Astrocyte (in vitro differentiated cells and primary cell): ENCODE measurements at places on chromosomes 6 and 20. TPM values are rescaled to one million over a fixed set of nuclear protein-coding genes. Genes with fewer than 3 reads are reported as not detected.
A peak's percentile ranks its signal among the peaks of the same experiment; 100 is the strongest.

GRCh38 chr20:58669287-58670006 lies 18.4 kb downstream of the STX16 start:
- H3K27me3 ChIP-seq, result no peaks in the 10 kb centered on the region
- H3K27ac ChIP-seq, result no peak overlapping the region
- H3K36me3 ChIP-seq, result peaks cover 28% of the 10 kb centered on the region
- H3K4me1 ChIP-seq, result no peaks in the 10 kb centered on the region
- no peak for DNase-seq

GRCh38 chr20:19789009-19789408 lies 31.0 kb downstream of the RIN2 start:
- DNase-seq, result no peak
- H3K4me3 ChIP-seq, result no peak overlapping the region
- H3K36me3 ChIP-seq, result no peaks in the 10 kb centered on the region
- H3K4me1 ChIP-seq, result peaks cover 29% of the 10 kb centered on the region
- H3K27me3 ChIP-seq, result no peaks in the 10 kb centered on the region

- no peaks in the 10 kb centered on the region for H3K4me1 ChIP-seq
- no peaks in the 10 kb centered on the region for H3K27me3 ChIP-seq
- H3K4me3 ChIP-seq, result no peak overlapping the region
- H3K36me3 ChIP-seq, result no peaks in the 10 kb centered on the region
- H3K27ac ChIP-seq, result no peak overlapping the region
- peak; percentile 4 for DNase-seq
These were observed 219.8 kb downstream of the TMEM200A start for GRCh38 chr6:130585587-130585986.

- H3K27me3 ChIP-seq, result no peaks in the 10 kb centered on the region
- peak; percentile 81 for DNase-seq
- H3K4me1 ChIP-seq, result no peaks in the 10 kb centered on the region
- no peaks in the 10 kb centered on the region for H3K36me3 ChIP-seq
- H3K27ac ChIP-seq, result no peak overlapping the region
These were observed 167.9 kb downstream of the HAO1 start for GRCh38 chr20:7772371-7772770.

- no peaks in the 10 kb centered on the region for H3K4me1 ChIP-seq
- no peak overlapping the region for H3K27ac ChIP-seq
- no peak for DNase-seq
- no peaks in the 10 kb centered on the region for H3K36me3 ChIP-seq
- H3K27me3 ChIP-seq, result no peaks in the 10 kb centered on the region
These were observed 112.9 kb upstream of the HSF2 start for GRCh38 chr6:122286512-122286911.

DNA sequence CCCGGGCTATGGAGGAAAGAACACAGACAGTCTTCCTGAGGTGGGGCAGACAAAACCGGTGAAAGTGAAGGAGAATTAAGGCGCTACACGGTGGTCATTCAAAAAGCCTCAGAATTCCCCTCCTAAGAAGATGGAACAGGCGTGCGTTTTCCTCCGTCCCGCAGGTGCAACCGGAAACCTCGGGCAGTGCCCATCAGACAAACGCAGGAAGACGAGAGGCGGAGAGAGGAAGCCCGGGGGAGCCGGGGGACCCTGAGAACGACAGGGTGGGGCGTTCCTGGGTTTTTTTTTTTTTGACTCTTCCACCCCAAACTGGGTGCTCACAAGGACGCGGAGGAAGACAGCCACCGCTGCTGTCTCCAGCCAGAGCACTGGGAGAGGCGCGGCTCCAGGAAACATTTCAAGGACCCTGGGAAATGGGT lies 25.4 kb downstream of the TTLL2 start:
- H3K27me3 ChIP-seq, result peaks cover 12% of the 10 kb centered on the region
- H3K4me3 ChIP-seq, result no peak overlapping the region
- H3K27ac ChIP-seq, result no peak overlapping the region
- no peak for DNase-seq

GRCh38 chr6:168090706-168091105 lies 11.7 kb upstream of the FRMD1 start:
- no peak for DNase-seq
- no peak overlapping the region for H3K4me3 ChIP-seq
- no peaks in the 10 kb centered on the region for H3K36me3 ChIP-seq
- no peaks in the 10 kb centered on the region for H3K27me3 ChIP-seq
- H3K27ac ChIP-seq, result no peak overlapping the region
- no peaks in the 10 kb centered on the region for H3K4me1 ChIP-seq

GRCh38 chr20:38143646-38144554 lies 21.2 kb downstream of the TGM2 start:
- H3K4me3 ChIP-seq, result no peak overlapping the region
- H3K4me1 ChIP-seq, result peaks cover 26% of the 10 kb centered on the region
- DNase-seq, result peak; percentile 93
- peak overlapping the region; percentile 88 for H3K27ac ChIP-seq
- H3K36me3 ChIP-seq, result peaks cover 35% of the 10 kb centered on the region

DNA sequence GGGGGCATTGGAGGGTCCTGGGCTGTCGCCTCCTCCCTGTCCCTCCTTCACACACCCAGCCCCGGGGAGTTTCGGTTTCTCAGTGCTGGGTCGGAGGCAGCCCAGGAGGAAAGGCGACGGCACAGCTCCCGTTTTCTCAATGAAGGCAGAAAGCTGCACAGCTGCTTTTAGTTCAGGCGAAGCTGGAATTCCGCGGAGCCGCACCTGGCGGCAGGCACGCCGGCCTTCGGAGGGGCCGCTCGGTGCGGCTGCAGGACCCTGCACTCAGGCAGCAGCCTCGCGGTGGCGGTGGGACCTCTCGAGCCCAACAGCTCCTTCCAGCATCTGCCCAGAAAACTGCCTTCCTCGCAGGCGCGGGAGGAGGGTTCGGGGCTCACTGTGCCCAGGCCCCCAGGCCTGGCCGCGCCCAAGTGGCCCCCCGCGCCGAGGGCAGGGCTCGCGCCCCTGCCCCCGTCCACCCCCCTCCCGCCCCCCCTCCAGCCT lies 4.6 kb downstream of the FOXQ1 start:
- H3K27ac ChIP-seq, result no peak overlapping the region
- peak overlapping the region; percentile 57 for H3K4me3 ChIP-seq
- H3K36me3 ChIP-seq, result no peaks in the 10 kb centered on the region
- H3K4me1 ChIP-seq, result peaks cover 9% of the 10 kb centered on the region
- no peak for DNase-seq
- H3K27me3 ChIP-seq, result peaks cover 33% of the 10 kb centered on the region

- H3K27me3 ChIP-seq, result peaks cover 54% of the 10 kb centered on the region
- H3K36me3 ChIP-seq, result no peaks in the 10 kb centered on the region
- peak overlapping the region; percentile 57 for H3K4me3 ChIP-seq
- H3K4me1 ChIP-seq, result peaks cover 7% of the 10 kb centered on the region
These were observed 10.2 kb downstream of the POU3F2 start for GRCh38 chr6:98844244-98845210.

DNA sequence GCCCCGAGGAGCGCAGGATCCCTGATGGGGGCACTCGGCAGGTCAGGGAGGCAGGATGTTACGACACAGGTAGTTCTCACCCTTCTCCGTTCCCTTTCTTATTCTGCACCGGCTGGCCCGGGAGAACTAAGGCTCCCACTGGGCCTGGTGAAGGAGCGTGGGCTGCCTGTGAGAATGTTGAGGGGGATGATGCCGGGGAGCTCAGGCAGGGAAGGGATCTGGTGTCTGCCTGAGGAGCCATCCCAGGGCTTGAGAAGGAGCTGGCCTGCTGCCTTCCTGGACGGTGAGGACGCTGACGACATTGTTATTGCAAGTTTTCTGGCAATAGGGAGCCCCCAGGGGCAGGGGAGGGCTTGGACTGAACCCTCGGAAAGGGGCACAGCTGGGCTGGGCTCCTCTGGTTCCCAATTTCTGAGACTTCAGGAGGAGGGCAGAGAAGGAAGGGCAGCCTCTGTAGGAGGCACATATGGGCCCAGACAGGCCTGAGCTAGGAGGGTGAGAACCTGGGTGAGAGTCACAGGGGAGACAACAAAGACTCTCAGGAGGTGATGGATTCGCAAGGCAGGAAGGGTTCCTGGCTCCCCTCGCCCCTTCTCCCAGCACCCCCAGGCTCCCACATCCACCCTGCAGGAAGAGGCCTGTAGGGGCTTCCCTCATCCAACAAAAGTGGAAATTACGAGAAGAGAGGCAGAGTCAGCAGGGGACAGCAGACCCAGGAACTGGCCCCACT lies 32.8 kb downstream of the CYP21A2 start:
- no peak overlapping the region for H3K27ac ChIP-seq
- no peaks in the 10 kb centered on the region for H3K36me3 ChIP-seq
- no peak overlapping the region for H3K4me3 ChIP-seq
- H3K27me3 ChIP-seq, result peaks cover 27% of the 10 kb centered on the region
- peaks cover 9% of the 10 kb centered on the region for H3K4me1 ChIP-seq

- H3K27ac ChIP-seq, result no peak overlapping the region
- H3K4me3 ChIP-seq, result no peak overlapping the region
- DNase-seq, result no peak
- H3K27me3 ChIP-seq, result no peaks in the 10 kb centered on the region
- H3K4me1 ChIP-seq, result no peaks in the 10 kb centered on the region
- H3K36me3 ChIP-seq, result no peaks in the 10 kb centered on the region
These were observed 998.0 kb downstream of the KIF16B start for GRCh38 chr20:15575255-15575654.

APOM gene
- total RNA-seq, result 0.89 and 1.2 TPM in 2 replicates

DNA sequence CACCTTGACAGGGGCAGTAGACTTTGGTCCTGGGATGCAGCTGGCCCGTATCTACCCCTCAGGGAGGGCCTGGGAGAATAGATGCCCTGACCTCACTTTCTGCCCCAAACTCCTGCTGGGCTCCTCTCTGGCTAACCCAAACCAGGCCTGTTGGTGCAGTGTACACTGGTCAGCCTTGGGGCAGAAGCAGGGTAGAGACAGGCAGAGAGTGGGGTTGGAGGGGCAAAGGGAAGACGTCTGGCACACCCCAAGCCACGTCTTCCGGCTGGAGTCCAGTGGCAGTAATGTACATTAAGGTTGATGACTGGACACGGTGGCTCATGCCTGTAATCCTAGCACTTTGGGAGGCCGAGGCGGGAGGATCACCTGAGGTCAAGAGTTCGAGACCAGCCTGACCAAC lies 9.3 kb downstream of the DDR1 start:
- H3K27me3 ChIP-seq, result no peaks in the 10 kb centered on the region
- no peak for DNase-seq
- H3K36me3 ChIP-seq, result peaks cover 4% of the 10 kb centered on the region
- H3K4me3 ChIP-seq, result no peak overlapping the region
- no peak overlapping the region for H3K27ac ChIP-seq
